NCI-H774 (cell line): ENCODE measurements at places on chromosomes 6 and 20.

DNA sequence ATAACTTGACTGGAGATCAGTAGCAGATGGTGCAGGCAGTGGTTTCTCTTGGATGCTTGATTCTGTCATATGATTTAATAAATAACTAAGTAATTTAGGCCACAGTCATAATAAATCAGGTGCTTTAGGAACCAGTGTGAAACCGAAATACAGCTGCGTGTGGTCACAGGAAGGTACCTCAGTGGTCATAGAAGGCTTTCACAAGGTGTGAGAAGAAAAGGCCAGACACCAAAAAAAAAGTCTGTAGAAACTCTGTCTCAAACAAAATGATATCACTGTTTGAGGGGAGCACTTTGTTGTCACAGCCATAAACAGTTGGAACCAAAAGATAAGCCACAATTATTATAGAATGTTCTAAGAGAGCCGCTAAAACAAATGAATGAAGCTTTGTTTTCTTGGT lies 56.5 kb downstream of the ARMC2 start:
- DNase-seq = no peak

DNA sequence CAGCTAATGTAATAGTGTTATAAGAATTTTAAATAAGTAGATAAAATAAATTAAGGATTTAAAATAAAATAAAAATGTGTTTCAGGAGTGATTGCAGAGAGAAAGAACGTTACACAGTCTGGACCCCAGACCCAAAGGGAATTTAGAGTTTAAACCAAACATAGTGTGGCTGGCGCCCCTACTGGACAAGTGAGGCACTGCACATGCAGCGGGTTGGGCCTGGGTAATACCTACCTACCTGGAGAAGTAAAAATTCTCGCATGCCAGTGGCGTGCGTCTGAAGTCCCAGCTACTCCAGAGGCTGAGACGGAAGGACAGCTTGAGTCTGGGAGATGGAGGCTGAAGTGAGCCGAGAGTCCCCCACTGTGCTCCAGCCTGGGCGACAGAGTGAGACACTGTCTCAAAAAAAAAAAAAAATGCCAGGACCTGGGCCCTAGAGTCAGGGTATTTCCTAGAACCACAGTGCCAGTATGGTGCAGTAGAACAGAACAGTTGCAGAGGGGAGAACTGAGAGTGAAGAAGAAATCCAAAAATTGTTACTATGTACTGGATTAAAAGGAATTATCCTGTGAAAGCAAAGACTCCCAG lies 71.4 kb upstream of the TCF21 start:
- no peak for DNase-seq

DNA sequence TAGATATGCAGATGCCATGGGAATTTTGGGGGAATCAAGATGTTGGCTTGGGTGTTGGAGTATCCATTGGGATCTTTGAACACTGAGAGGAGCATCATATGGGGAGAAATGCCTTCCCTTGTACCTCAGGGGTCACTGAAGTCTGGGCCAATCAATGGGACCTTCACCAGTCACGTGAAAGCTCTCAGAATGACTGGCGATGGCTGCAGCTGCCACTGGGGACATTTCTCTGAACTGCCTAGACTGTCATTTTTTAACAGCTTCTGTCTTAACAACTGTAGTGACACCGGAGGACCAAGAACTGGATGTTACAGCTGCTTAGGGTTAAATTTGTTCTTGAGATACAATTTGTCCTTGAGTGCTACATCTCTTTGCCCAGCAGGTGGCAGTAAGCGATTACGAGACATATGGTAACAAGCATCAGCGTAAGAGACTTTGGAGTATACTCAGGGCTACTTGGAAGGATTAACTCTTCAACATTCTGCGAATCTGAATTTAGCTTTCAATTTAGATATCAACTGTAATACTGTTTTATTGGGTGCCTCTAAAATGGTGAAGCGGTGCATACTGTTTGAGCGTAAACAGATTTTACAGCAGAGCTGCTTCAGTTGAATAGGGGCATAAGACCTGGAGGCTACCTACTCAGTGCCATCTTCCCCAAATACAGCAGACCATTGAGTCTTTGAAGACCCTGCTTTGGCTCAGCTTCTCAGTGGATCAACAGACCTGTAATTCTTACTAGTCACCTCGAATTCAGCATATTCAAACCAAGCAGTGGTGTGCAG lies 36.0 kb downstream of the CCN2 start:
- peak; percentile 54 for DNase-seq

- no peak for DNase-seq
These were observed 13.3 kb upstream of the HMGN4 start for GRCh38 chr6:26524722-26525370.

GRCh38 chr6:96727144-96727543 lies 110.1 kb downstream of the GPR63 start:
- DNase-seq = no peak

GRCh38 chr6:169722362-169723199 lies 1.7 kb downstream of the PHF10 start:
- DNase-seq = peak; percentile 58

- DNase-seq = no peak
These were observed 108.3 kb downstream of the UBE3D start for GRCh38 chr6:82957171-82957867.

GRCh38 chr6:2181567-2181966 lies 63.8 kb downstream of the GMDS start:
- DNase-seq = no peak

- no peak for DNase-seq
These were observed 10.2 kb downstream of the NQO2 start for GRCh38 chr6:3009930-3010329.

GRCh38 chr6:101826678-101827077 lies 433.2 kb downstream of the GRIK2 start:
- DNase-seq = no peak

- DNase-seq = no peak
These were observed 77.9 kb downstream of the ZNF217 start for GRCh38 chr20:53515749-53516148.

DNA sequence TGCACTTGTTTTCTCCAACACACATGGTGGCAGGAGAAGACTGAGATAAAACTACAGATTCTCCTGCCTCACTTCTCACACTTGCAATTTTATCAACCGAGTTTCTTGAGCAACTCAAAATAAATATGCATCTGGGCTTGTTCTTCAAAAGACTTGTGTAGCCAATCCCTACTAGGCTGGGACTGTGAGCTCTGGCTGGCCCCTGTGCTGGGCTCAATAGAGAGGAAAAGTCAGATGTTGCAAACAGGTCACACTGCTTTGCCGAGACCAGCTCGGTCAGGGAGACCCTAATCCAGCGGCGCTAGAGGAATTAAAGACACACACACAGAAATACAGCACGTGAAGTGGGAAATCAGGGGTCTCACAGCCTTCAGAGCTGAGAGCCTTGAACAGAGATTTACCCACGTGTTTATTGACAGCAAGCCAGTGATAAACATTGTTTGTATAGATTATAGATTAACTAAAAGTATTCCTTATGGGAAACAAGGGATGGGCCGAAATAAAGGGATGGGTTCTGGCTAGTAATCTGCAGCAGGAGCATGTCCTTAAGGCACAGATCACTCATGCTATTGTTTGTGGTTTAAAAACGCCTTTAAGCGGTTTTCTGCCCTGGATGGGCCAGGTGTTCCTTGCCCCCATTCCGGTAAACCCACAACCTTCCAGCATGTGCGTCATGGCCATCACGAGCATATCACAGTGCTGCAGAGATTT lies 32.7 kb downstream of the FAM50B start:
- no peak for DNase-seq

DNA sequence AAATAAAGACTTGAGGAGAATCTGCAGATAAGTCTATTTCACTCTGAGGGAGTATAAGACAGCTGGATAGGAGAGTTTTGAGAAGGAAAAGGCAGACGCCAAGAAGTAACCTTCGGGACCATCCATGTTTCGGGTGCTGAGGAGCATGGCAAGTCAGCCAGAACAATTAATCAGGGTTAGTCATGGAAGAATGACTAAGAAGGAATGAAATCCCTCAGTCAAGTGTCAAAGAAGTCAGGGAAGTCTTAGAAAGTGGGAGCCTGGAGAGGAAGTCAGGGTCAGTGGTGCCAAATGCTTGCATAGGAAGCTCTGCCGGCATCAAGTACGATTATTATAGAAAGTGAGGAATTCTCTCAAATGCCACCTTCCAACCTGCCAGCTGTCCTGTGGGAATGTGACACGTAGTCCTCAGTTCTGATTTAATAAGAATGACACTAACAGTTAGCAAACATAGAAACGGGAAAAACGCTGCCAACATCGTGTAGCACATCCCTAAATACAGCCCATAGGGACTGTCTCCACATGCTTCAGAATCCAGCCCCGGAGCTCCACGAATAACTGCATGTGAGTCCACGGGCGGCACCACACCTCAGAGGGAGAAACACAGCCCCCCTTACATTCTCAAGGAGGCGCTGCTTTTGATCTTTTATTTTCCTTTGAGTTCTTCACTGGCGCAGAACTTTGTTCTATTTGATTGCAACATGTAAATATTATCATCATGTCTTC lies 602.7 kb downstream of the PRKN start:
- DNase-seq = no peak

DNA sequence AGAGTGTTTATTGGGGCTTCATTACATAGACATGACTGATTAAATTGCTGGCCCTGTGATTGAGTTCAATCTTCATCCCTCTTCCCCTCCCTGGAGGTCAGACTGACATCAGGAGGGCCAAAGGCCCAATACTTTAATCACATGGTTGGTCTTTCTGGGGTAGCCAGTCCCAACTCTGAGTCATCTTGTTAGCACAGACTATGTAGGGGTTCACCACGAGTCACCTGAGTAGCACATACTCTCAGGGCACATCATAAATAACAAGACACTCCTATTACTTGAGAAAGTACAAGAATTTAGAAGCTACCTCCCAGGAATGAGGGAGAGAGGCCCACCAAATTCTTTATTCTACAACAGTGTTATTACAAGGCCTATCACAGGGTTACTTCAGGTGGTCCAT lies 11.3 kb downstream of the GINS1 start:
- no peak for DNase-seq

- DNase-seq = no peak
These were observed 62.6 kb upstream of the ADGRB3 start for GRCh38 chr6:68572525-68572924.

DNA sequence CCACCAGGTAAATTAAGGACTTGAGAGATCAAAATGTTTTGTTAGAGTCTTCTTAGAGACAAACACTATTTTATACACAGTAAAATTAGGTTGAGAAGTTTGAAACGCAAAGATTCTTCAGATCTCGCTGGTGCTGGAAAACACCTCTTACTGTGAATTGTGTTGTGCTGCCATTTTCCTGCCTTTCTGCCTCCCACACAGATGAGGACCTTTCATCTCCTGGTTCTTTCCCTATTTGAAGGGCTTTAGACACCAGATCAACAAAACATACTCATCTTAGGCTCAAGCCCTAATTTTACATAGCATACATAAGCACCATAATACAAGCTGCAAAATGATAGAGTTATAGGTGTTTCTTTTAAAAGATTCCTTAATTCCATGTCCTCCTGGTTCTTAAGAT lies 18.6 kb downstream of the STAU1 start:
- no peak for DNase-seq

GRCh38 chr20:49395183-49395582 lies 87.3 kb downstream of the KCNB1 start:
- DNase-seq = no peak

GRCh38 chr6:4971851-4972250 lies 32.0 kb downstream of the RPP40 start:
- no peak for DNase-seq

- DNase-seq = no peak
These were observed 6.4 kb upstream of the PSMG4 start for GRCh38 chr6:3252369-3252768.

DNA sequence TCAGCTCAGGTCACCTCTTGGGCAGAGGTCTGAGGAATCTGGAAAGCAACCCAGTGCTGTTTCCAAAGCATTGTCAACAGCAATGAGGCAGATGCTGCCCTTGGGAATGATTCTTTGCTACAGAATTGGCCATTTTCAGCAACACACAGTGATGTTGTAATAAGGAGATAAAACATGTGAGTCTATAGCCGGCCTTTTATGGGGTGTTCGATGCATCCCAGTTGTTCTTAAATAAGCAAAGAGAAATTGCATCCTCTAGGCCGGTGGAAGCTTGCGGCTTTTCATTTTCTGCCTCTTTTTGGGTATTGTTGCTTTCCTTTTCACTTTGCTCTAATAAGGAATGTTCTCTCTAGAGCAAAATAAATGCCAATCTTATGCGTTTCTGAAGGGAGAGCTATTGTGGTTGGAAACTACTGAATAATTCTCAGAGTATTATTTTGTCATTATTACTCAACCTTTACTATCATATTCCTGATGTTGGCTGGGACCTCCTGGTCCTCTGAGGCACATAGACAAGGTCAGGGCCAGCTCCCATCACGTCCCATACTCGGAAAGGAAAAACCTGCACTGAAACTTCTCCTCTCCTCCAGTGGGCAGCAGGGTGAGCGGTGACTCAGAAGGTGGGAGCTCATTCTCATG lies 214.2 kb downstream of the CDH26 start:
- no peak for DNase-seq

DNA sequence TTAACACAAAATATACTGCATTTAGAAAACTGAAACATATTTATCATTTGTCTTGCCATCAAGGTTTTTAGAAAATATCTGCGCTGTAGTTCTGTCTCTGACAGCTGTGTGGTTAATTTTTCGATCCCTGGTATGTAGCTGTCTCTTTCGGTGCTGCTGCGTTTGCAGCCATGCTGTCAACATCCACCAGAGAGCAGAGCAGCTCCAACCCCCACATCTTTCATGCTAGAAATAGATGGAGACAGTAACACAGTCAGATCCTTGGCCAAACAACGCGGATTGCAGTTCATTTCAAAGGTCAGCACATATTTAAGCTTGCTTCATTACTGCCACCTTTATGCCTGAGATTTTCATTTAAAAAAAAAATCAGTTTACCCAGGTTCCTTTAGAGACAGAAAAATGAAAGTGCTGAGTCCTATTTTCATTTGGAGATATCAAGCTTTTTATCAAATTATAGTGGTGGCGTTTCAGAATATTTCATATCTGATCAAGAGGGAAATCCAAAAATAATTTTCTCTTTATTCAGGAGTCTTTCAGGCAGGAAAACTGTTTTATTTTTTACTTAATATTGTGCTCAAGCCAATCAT lies 157.7 kb upstream of the MMS22L start:
- peak; percentile 62 for DNase-seq

DNA sequence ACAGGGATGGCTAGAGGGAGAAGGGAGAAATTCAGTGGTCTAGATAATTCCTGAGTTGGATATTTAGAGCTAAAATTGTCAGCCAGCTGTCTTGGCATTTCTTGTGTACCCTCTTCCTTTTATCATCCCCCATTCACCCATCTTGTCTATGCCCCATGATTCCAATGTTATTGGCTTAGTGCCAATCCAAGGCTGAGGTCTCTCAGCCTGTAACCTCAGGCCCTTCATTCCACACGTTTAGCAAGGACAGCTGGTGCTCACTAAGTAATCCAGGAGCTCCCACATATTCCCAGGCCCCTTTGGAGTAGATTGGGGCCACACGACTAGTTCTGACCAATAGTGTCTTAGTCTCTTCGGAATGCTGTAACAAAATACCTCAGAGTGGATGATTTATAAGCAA lies 112.4 kb upstream of the ATXN1 start:
- no peak for DNase-seq
